ENCODE measurements at places on chromosomes 2 and 18.

DNA sequence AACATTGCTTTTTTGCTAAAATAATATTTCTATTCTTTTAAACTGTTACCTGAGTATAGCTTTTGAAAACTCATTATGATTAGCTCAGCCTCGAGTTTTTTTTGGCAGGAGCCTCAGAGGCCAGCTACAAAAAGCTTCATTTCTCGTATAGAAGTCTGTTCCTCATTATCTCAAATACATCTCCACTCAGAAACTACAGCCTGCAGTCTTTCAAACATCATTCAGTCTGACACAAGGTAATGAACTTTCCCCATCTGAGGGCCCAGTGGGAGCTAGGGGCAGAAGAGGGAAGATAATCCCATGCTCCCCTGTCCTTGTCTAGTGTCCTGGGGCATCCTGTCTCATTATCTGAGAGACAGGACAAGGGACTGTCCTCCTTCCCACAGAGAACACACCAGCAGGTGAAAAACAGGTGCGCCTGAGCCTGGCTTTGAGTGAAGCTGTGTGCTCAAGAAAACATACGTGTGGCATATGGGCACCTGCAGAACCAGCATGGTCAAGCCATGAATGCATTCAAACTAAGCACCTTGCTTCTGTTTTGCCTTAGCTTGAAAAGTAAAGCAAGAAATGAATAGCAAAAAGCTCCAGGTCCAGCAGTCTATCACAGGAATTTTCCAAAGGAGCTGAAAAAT lies 247.5 kb downstream of the MREG start:
- no peak for DNase-seq

- no peak for DNase-seq
These were observed 406.0 kb downstream of the TGIF1 start for GRCh38 chr18:3855966-3856365.

GRCh38 chr18:63449426-63449825 lies 27.1 kb upstream of the VPS4B start:
- no peak for DNase-seq

DNA sequence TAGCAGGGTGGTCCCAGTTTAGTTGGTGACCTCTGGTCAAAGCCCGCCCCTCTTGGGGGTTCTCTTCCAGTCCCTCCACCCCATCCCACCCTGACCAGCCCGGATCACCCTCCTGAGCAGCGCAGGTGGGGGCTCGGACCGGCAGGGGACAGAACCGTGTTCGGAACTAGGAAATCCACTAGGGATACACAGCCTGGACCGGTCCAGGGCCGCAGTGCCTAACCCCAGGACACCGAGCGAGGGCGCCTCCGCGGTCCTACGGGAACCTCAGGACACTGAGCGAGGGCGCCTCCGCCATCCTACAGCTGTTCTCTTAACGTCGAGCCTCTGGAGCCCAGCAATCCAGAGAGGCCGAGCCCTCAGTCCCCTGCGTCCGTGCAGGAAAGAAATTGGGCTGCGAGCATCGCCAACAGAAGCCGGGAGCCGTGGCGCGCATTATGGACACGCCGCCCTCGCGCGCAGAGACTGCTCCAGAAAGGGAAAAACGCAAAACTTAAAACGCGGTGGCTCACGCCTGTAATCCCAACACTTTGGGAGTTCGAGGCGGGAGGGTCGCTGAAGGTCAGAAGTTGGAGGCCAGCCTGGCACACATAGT lies 8.5 kb downstream of the RAX start:
- DNase-seq, result no peak

DNA sequence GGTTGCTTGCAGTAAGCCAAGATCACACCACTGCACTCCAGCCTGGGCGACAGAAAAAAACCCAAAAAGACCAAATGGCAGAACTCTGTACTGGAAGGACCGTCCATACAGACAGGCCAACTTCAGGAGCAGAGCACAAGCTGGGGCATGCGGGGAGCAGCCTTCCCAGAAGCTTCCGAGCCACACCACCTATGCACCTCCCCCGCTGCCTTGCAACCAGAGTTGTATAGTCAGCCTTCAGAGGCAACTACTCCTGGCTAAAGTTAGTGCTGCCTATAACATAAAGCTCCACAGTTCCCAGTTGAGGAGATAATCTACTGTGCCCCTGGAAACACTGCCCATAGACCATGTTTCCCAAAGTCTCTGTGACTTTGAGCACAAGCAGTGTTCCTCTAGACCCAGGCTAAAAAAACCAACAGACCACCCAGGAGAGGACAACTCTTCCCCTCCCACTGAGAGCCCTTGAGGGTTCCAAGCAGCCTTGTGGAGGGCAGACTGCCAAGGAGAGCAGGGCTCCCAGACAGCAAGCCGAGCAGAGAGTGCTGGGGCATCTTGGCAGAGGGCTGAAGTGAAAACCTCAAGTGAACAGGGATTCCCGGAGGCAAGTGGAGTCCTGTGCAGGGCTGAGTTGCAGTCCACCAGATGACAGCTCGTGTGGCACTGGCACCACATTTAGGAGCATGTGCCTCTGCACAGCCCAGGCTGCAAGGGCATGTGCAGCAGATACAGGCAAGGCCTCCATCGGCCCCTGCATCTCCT lies 6.8 kb downstream of the SFT2D3 start:
- DNase-seq, result no peak

DNA sequence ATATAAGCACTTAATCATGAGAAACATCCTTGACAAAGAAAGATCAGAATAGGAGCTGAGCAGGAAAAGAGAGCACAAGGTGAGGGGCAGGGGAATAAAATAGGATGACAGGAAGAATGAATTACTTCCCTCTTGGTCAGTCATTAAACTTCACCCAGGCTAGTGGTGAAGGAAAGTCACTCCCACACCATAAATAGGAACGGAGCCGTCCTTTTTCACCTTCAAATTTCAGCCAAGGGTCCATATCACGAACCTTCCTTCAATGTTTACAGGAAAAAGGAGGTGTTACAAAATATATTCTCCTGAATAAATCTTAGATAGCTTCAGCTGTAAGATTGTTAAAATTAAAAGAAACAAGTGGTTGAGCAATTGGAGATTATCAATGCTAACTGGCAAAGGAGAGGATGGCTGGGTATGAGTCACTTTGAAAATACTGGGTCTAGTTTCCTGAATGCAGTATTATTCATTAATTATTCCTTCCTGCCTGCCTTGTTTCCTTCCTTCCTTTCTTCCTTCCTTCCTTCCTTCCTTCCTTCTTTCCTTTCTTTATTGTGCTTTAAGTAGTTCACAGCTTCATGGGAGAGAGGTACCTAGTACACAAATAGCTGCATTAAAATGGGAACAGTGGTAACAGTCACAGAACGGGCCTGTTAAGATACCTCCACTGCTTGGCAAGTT lies 292.3 kb upstream of the ID2 start:
- no peak for DNase-seq

Measured in stimulated activated CD4-positive, alpha-beta T cell treated with anti-CD3 and anti-CD28 coated beads, Interleukin-4, amount 100 ng/mL, for 48 hours (primary cell).